CD8-positive, alpha-beta memory T cell (primary cell): ENCODE measurements at places on chromosomes 7 and 10.

- no peak for DNase-seq
Measured at GRCh38 chr10:27820637-27821036, 75.0 kb upstream of the MKX start.

- DNase-seq: no peak
Measured at GRCh38 chr7:28425496-28425895, 13.2 kb downstream of the CREB5 start.

DNA sequence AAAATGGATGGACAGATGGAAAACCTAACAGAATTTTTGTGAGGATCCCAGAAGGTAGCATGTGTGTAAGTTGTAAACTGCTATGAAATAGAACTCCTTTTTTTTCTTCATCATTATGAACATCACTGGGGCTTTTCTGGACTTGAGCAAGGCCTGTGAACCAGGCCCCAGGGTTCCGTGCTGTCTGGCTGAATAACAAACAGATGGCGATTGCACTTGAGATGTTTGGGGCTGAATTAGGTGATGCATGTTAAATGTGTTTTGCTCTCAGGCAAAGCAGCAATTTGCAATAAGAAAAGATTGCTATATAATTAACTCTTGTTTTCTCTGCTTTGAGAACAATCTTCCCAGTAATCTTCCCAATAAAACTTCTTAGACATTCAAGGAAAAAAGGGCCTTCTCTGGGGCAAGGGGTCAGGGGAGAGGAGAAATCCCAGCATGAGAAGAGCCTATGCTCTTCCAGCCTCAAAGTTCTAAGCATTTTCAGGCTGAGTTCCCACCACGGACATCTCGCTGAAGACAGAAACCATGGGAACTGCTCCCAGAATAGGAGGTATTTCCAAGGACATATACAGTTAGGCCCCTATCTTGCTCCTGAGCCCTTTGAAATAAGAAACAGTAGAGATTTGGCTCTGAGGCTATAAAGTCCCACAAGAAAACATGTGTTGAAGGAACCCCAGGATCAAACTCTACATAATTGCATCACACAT is 98.7 kb downstream of the ITIH5 start:
- no peak for DNase-seq

- no peak for DNase-seq
Measured at GRCh38 chr10:113600569-113600968, 47.7 kb downstream of the HABP2 start.

DNA sequence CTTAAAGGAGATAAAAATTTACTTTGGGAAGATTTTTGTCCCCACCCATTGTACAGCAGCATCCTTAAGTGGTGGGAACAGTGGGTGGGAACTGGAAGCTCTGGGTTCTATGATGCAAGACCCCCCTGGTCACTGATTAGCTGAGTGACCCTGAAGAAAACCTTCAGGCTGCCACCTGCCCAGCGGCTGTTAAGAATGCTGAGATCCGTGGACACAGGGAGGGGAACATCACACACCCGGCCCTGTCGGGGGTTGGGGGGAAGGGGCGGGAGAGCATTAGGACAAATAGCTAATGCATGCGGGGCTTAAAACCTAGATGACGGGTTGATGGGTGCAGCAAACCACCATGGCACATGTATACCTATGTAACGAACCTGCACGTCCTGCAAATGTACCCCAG is 14.5 kb downstream of the CARD11 start:
- DNase-seq: no peak

DNA sequence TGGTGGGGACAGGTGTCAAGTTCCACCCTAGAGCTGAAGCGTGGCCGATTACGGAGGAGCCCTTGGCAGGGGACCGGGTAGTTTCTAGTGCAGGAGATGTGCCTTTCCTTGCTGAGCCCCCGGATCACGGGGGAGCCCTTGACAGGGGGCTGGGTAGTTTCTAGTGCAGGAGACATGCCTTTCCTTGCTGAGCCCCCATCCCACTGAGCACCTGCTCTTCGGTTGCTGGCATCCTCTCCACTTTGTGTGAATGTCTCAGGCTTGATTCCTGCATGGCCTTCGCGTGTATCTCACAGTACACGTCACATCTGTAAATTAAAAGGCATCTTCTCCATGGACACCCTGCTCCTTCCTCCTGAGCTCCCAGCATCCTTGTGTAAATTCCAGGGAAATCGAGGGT is 263.5 kb downstream of the ADARB2 start:
- DNase-seq: no peak

- DNase-seq: no peak
Measured at GRCh38 chr7:46123-46829, 146.1 kb upstream of the FAM20C start.

- no peak for DNase-seq
Measured at GRCh38 chr7:134355927-134356326, 39.2 kb upstream of the SLC35B4 start.

DNA sequence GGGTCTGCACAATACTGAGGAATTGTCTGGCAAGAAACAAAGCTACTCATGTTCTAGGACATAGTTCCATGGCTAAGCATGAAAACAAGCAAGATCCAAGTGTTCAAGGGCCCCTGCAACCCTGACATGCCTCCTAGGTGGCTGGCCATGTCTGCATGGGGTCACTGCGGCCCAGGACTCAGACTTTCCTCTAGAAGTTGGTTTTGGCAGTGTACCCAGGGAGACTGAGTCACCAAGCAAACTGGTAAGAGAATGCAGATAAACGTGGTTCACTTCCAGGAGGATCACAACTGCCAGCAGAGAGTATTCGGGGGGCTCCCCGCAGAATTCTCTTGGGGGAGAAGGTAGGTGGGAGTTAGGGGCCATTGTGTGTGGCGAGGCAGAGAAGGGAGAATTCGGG is 7.4 kb upstream of the PFKFB3 start:
- no peak for DNase-seq

GRCh38 chr10:69279110-69279509 is 814 bp downstream of the HK1 start:
- DNase-seq: no peak

DNA sequence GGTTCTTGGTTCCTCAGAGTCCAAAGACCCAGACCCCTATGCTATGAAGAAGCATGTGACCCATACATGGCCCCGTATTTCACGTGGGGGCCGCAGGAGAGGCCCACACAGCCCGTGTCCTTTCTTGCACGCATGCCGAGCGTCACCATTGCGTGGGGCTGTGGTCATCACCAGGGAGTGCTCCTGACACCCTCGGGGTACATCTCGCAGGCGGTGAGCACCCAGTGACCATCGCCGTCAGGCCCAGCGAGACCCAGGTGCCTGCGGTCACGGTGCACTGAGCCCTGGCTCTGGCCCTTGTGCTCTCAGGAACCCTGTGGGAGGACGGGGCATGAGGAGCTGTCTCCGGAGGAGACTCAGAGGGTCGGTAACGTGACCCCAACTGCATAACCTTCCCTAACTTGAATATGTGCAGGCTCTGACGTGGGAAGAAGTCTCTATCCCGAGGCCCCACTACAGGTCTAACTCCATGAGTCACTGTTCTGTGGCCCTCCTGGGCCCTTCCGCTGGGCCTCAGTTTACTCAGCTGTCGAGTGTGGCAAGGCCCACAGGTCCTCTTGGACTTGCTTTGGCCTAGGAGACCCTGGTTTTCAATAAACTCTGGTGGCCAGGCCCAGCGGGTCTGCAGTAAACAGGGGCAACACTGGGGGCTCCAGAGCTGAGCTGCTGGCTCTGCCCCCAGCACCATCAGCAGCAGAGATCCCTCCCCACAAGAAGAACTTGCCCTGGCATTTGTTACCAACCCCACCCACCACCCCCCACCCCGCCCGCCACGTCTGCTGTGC is 503.9 kb downstream of the PTPRN2 start:
- DNase-seq: no peak

GRCh38 chr10:32692174-32692573 is 246.2 kb downstream of the CCDC7 start:
- no peak for DNase-seq

DNA sequence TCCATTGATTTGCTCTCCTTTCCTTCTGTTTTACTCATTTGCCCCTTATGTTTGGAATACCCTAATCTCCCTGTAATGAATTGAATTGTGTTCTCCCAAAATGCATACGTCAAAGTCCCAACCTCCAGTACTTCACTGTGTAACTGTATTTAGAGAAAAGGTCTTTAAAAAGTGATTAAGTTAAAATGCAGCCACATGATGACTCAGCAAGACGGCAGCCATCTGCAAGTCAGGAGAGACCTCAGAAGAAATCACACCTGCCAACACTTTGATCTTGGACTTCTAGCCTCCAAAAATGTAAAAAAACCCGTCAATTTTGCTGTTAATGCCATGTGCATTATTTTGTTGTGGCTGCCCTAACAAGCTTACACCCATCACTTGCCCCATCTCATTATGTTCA is 85.3 kb upstream of the PCLO start:
- DNase-seq: no peak

- DNase-seq: no peak
Measured at GRCh38 chr7:34357068-34357467, 300.9 kb upstream of the NPSR1 start.

- no peak for DNase-seq
Measured at GRCh38 chr7:141776374-141776773, at the start of gene TAS2R4. Gene TAS2R4 (plus strand): TSS chr7:141776674. CDS start chr7:141778489, 1,815 bp downstream.

- no peak for DNase-seq
Measured at GRCh38 chr7:132257253-132257652, 319.0 kb downstream of the PLXNA4 start.

DNA sequence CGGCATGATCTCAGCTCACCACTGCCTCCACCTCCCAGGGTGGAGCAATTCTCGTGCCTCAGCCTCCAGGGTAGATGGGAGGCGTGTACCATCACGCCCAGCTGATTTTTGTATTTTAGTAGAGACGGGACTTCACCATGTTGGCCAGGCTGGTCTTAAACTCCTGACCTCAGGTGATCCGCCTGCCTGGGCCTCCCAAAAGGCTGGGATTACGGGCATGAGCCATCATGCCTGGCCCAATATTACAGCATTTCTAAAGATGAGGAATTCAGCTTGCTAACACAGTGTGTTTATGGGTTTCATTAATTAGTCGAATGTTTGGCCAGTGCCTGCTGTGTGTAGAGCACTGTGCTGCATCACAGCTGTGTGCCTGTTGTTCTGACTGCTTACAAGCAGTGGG is 3.7 kb downstream of the WDR37 start:
- no peak for DNase-seq

DNA sequence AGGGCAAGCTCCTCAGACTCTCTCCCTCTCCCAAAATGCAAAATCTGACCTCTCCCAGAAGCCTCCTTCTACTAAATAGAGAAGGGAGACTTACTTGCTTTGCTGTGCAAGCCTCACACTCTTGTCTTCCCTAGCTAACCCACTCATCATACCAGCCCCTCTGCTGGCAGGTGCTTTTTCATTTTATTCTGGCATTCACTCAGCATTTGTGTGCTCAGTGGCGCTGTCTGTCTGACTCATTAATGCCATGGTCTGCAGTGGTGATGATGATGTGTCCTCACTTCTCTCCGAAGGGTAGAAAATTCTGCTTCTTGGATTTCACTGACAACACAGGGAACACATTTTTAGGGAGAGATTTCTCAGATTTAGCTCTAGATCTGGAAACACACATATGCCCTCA is 22.0 kb upstream of the BTRC start:
- DNase-seq: no peak

DNA sequence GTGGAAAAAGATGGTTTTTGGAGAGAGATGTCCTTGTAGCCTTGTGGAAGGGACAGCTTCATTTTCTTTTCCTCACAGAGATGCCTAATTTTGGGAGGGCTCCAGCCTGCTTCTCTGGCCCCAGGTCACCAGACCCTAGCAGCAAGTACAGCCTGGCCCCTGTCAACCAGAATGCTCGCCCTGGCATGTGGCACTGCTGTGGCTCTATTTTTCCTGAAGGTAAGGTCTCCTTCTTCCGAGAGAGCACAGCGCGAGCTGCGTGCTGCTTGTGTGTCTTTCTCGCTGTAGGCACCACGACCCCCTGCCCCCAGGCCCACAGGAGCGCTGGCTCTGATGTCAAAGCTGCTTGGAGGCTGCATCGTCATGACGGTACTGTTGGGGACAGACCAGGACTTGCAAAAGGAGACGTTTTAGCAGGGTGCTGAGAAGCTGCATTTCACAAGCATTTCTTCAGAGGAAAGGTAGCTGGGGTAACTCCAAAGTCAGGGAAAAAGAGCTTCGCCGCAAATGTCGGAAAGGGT is 58.7 kb downstream of the CLEC2L start:
- DNase-seq: no peak

DNA sequence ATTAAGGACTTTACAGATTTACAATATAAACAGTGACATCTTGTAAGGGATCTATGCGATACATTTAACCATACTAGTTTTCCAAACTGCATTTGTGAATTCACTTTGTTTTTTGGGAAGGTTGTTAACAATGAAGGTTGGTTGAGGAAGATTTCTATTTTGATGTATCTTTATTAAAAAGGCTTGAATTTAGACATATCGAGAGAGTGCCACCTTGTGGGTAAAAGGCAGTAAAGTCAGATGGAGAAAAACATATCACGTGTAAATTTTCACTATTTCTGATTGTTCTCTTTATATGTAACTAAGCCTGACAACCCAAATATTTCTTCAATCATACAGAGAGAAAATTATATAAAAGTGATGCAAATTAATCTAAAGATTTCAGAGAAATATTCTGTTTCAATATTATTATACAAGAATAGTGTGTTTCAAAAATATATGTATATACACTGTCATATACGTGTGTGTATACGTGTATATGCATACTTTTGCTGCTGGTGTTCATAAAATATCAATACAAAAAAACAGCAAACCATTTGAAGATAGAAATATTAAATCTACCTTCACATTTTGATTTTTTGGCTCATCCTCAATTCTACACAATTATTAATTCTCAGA is 988.6 kb downstream of the SORCS1 start:
- DNase-seq: no peak

GRCh38 chr7:33750177-33750576 is 155.2 kb upstream of the BMPER start:
- DNase-seq: no peak

GRCh38 chr10:88288320-88289059 is 294.6 kb downstream of the RNLS start:
- no peak for DNase-seq

DNA sequence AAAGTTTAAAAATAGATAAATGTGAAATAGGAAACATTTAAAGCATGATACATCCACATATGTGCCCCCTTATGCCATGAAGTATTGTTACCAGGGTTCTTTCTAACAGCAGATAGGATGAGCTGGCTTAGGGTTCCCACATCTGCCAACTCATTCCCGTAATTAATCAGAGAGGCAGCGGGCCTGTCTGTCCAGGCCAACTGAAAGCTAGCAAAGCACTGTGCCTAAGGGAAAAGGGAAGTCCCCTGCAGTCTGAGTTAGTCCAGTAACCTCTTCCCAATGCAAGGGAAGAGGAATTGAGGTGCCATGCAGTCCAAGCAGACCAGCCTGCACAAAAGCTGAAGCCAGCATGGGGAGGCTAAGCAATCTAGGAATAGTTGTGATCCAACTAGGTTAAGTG is 18.3 kb upstream of the ZC3HAV1L start:
- no peak for DNase-seq

- DNase-seq: no peak
Measured at GRCh38 chr10:12337453-12338372, 11.6 kb upstream of the CAMK1D start.

GRCh38 chr10:63883861-63884260 is 362.7 kb downstream of the REEP3 start:
- no peak for DNase-seq
